CD4-positive, alpha-beta T cell treated with Interleukin-6 at 100 ng/mL for 8 hours (primary cell): ENCODE measurements at places on chromosomes 6 and 20.

DNA sequence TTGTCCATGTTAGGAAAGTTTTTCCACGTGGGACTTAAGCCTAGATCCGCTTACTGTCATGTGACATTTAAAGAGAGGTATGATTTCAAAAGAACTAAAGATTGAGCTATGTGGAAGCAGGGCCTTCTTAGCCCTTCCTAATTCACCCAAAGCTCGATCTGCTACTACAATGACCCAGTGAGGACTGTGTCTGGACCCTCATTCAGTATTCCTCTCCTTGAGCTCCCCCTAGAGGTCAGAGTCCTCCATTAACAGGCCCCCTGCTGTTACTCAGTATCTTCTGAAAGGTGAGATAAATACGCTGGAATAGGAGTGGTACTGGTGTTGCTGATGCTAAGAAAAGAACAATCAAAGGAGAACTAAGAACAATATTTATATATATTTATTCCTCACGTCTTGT, 414.0 kb downstream of the GJA1 start:
- no peak for DNase-seq

GRCh38 chr20:575230-575629, 31.6 kb upstream of the CSNK2A1 start:
- DNase-seq: no peak

- no peak for DNase-seq
These were observed 9.1 kb upstream of the BPIFA2 start for GRCh38 chr20:33158637-33159385.

- DNase-seq: no peak
These were observed 35.0 kb downstream of the SYTL3 start for GRCh38 chr6:158684745-158685324.

DNA sequence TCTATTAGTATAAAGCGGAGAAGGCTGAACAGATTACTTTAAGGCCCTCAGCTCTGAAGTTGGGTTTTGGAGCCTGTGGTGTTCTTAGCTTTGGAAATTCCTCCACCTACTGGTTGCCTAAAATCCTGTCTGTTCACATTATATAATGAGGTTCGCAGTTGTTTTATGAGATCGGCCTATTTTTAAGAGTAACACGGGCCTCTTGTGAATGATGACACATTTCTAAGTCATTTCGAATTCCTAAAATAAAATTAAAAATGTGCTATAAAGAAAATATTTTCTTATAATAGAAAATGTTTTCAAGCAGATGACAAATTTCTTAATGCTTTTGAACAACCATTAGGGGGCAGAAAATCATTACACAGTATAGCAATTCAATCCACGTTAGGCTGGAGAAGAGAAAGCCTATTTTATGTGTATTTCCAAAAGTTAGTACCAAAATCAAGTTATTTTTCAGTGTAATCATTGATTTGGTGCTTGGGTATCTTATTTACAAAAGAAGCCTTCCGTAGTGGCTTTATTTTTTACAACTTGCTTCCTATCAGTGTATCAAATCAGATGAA, 15.8 kb upstream of the FAM8A1 start:
- peak; percentile 26 for DNase-seq

DNA sequence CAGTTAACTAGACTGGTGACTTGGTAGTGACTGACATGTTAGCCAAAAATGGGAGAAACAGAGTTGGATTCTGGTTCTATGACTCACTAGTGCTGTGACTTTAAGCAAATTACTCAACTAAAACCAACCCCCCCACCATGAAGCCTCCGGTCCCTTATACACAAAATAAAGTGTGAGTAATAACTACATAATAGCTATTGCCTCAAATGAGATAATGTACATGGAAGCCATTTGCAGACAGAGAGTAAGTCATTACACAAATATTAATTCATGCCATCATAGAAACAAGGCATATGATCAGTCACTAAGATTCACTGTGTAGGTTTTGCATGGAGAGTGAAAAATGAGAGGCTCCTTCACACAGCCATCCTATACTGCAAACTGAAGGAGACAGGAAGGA, 111.9 kb downstream of the HIVEP2 start:
- no peak for DNase-seq

DNA sequence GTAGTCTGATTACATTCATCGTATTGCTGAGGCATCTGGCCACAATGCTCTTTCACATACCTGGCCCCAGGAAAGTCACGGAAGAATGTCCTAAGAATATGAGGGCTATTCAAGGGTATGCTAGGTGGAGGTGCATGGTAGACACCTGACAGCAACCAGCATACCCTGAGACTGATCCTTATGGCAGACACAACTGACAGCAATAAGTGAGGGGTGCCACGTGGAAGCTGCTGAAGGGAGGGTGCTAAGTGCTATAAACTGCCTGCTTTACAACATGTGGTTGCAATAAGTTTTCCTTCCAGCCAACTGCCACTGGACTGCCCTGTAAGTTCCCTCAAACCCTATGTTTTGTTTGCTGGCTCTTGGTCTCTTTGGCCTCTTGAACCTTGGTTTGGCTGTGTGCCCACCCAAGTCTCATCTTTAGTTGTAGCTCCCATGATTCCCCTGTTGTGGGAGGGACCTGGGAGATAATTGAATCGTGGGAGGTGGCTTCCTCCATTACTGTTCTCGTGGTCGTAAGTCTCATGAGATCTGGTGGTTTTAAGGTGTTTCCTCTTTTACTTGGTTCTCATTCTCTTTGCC, 201.3 kb upstream of the MOCS1 start:
- DNase-seq: no peak

DNA sequence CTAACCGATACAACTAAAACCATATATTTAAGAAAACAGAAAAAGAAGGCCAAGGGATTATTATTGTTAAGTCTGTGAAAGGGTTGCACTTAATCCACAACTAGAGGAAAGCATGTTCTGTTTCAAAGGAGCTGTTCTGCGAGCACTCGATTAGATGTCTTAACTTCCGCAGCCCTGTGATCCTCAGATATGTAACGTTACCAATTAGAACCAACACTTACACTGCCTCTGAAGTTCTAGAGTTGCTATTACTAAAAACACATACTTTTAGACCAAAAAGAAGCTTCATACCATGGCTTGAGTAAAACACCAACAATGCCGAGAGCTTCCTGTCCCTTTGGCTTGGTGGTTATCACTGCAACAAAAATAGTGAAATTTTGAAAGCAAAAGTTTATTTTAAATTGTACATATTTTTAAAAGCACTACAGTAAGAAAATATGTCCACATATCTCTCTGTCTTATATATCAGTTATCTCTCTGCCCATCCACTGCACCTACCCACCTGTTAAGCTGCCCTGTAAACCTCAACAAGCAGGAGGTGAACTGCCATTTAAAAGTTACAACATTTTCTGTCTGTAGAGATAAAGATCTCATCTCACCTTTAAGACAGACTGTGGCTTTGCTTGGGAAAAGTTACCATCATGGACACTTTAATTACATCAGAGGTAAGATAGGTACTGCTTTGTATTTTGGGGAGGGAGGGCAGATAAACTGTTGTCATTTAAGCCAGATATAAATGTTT, 7.1 kb upstream of the DUSP22 start:
- no peak for DNase-seq
